ENCODE measurements at places on chromosomes 2 and 18.
A peak's percentile ranks its signal among the peaks of the same experiment; 100 is the strongest.

DNA sequence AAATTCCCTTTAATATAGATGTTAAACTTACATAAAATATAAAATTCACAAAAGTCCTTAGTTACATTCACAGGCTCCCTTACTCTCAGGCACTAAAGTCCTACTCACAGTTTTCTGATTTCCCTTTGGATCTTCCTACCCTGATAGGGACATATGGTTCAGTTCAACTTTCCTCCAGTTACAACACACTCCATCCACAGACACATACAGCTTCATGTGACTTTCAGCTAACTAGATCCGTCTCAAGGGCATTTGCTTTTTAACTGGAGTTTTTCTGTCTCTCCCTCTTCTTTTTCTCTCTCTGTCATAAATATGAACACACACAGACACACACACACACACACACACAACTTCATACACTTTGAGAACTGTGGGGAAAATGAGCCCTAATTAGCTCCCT lies 419.2 kb downstream of the LRP1B start:
- DNase-seq = no peak

DNA sequence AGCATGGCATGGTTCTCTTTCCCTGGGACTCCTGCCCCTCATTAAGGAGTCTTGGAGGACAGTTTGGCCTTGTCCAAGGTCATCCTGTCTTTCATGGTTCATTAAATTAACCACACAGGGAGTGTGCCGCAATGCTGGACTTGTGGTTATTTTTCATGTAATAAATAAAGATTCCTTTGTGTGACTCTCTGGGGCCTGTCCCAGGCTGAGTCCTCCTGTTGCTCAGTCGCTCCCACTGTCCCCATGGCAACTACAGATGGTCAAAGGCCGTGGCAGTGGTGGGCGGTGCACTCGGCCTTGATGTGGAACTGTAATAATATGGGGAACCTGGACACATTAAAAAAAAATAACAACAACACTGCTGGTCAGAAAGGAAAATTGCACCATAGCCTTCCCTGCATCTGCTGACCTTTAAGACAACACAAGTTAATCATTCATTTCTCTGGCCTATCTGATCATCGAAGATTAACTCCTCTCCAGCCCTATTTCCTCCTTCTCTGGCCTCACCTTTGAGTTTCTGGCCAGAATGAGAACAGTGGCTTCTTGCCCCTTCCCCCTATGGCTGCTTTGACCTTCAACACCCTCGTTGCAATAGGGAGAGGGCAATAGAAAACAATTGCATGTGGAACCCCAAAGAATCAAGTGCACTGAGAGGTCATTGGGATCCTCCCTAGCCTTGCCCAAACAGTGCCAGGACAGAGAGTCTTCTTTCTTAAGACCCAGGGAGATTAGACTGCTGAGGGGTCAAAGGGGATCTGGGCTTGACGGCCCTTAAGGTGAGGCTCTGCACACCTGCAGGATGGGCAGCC lies 44.7 kb downstream of the PSD4 start:
- no peak for DNase-seq

- DNase-seq = no peak
Observed at GRCh38 chr2:133838642-133839365, 270.5 kb upstream of the NCKAP5 start.

- no peak for DNase-seq
Observed at GRCh38 chr2:23096906-23097602, 287.9 kb upstream of the KLHL29 start.

DNA sequence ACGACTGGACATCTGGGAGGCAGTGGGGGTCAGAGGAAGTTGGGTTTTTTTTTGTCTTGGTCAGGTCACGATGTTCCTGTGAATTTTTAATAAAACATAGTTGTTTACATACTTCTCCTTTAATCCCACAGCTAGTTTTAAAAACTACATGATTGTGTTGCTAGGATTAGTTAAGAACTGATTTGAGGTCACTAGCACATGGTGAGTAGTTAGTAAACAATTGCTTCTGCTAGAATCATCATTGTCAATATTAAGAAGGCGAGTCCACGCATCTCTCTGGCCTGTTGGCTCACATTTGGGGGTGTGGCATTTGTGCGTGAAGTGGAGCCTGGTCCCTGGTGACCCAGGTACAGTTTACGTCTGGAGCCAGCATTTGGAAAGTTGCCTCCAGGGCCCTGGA lies 59.4 kb downstream of the AGAP1 start:
- no peak for DNase-seq

- no peak for DNase-seq
Observed at GRCh38 chr2:168567836-168568235, 111.8 kb downstream of the CERS6 start.

GRCh38 chr2:10889651-10890215 lies 22.0 kb upstream of the KCNF1 start:
- no peak for DNase-seq

- DNase-seq = no peak
Observed at GRCh38 chr2:174588463-174588862, 9.1 kb downstream of the WIPF1 start.

- DNase-seq = no peak
Observed at GRCh38 chr2:33785201-33786106, 186.4 kb upstream of the FAM98A start.

- DNase-seq = no peak
Observed at GRCh38 chr2:37231241-37232130, at the start of the genes CEBPZ and NDUFAF7. Gene CEBPZ (minus strand): TSS chr2:37231596. CDS start chr2:37231567, 29 bp downstream. Gene NDUFAF7 (plus strand): TSS chr2:37231658. CDS start chr2:37231706, 48 bp downstream.

GRCh38 chr2:55419233-55419678 lies 400 bp downstream of the CCDC88A start:
- DNase-seq = no peak

DNA sequence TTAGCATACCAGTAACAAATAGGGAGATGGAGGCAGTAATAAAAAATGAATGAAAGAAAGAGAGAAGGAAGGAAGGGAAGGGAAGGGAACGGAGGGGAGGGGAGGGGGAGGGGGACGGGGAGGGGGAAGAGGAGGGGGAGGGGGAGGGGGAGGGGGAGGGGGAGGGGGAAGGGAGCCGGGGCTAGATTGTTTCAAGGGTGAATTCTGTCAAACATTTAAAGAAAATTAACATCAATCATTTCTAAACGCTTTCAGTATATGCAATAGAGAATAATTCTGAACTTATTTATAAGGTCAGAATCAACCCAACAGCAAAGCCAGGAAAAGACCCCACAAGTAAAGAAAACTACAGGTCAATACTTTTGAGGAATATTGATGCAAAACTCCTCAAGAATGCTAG lies 858.8 kb upstream of the GYPC start:
- no peak for DNase-seq

GRCh38 chr2:209900638-209901037 lies 101.8 kb upstream of the RPE start:
- DNase-seq = no peak

DNA sequence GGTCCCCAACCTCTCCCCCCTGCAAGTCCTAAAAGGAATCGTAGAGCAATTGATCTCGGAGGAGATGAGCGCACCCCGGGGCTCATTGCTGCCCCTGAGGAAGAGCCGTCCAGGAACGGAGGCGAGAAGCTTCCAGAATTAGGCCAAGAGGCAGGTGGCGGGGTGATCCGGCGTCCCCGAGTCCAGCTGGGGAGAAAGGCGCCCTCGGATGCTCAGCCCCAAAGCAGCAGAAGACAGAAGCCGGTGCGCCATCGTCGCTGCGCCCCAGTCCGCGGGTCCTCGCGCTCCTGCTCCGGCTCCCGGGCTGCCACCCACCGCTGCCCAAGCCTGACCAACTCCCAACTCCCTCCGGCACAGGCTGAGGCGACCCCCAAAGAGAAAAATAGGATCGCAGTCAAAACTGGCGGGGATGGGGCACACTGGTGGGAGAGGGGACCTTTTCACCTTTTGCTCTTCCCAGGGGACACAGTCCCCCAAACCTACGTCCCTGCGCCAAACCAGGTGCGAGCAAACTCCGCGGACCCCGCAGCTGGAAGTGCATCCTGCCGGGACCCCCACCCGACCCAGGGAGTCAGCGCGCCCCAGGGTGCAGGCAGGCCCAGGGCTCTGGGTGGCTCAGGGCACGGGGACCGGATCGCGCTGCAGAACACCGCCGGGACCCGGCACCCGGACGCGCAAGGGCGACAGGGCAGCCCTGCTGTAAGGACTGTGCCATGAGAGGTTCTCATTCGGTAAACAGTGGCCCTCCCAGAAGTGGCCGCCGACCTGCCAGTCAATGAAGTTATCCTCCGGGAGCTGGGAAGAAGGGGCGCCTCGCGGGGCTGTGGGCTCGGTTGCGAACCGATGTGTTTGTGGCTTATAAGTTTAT lies 8.4 kb upstream of the MEIS1 start:
- no peak for DNase-seq

DNA sequence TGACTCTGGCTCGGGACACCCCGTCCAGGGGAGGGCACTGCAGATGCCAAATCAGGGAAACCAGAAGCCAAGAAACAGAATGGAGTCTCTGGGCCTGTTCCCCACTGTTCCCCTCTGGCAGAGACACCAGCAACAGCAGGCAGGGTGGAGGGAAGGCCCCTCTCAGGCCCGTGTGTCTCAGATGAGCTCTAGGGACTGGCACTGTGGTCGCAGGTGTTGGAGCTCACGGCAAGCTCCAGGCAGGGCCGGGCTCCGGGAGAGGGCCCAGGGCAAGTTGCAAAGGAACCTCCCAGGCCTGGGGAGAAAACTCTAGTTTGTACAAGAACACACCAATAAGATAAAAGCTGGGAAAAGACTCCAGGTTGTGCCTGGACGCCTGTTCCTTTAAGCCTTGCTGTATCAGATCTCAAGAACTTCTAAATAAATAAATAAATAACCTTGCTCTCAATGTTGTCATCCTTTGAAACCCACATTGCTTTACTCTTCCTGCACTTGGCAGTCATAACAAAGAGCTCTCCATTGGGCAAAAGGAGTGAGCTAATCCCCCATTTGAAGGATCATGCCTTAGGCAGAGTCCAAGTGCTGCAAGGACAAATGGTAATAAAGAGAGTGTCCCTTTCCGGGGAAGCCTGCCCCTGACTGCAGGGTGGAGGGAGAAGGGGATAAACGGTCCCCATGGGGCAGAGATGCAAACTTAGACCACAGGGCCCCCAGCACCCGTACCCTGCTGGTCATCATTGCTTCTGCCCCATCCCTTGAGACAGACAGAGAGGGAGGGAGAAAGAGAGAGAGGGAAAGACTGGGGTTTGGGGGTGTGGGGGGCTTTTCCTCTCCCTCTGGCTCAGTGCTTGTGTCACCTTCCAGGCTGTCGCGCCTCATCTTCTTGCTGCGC lies 33.3 kb downstream of the CNGA3 start:
- no peak for DNase-seq

GRCh38 chr18:36187193-36187825 lies at the start of gene MOCOS:
Gene MOCOS (plus strand): TSS chr18:36187497. CDS start chr18:36187540, 43 bp downstream.
- peak; percentile 20 for DNase-seq

- no peak for DNase-seq
Observed at GRCh38 chr2:30530346-30530745, 83.3 kb downstream of the LCLAT1 start.

DNA sequence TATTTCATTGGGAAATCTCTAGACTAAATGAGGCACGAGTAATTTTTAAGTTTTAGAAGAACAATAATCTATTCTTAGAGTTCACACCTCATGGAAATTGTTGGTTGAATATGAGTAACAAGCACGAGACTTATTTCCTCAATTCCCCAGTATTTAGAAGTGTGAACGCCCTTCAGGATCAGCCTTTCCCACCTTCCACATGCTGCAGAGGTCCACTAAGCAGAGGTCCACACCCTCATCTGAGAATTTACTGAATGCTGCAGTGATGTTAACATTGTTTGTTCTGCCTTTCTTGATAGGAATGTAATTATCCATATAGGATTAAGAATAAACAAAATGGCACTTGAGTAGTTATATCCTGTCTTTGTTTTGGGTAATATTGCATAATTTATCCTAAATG lies 41.8 kb downstream of the LTBP1 start:
- no peak for DNase-seq

- no peak for DNase-seq
Observed at GRCh38 chr2:215000721-215001120, 137.7 kb downstream of the ABCA12 start.

DNA sequence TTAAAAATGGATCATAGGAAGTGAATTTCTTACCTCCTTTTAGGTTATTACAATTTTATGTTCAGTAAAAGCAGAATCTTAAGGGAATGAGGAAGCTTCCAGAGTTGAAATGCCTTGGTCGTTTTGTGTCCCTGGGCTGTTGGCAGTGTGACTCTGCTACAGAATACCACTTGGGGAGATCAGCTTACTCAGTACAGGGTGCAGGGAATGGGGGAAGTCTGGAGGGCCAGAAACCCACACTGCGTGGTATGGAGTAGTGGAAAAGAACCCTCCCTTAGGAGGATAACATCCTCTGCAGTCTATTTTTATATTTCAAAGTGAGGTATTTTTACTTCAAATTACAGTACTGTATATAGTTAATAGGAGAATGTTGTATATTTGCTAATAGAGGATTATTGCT lies 51.1 kb downstream of the R3HDM1 start:
- DNase-seq = no peak

DNA sequence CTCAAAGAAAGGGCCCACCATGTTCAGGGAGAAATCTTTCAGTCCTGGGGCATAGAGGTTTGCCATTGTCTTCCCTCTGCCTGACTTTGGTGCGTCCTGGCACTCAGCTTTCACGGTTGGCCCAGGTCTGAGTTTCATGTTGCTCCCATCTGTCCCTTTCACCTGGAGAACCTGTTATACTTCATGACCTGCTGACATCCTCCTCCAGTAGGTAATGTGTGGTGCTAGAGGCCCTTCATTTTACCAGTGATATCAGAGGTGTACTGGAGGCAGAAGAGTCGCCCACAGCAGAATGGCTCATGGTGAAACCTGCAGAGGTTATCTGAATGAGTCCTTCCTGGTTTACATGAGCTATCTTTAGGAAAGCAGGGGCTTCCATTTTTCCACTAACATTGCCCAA lies 128.8 kb upstream of the DLX2 start:
- DNase-seq = no peak

GRCh38 chr2:86768189-86768949 lies 22.3 kb downstream of the CD8A start:
- DNase-seq = no peak

DNA sequence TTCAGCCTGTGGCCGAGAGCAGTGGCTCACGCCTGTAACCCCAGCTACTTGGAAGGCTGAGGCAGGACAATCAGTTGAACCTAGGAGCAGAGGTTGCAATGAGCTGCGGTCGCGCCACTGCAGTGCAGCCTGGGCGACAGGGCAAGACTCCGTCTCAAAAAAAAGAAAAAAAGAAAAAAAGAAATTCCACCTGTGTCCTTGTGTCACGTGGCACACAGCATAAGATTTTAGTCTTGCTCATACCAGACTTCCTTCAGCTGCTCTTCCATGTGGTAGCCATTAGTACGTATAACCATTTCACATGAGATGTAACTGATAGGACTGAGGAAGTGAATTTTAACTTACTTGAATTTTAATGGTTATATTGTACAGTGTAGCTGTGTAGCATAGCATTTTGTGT lies 4.0 kb downstream of the NOP58 start:
- DNase-seq = no peak

GRCh38 chr2:179715196-179715595 lies 146.2 kb downstream of the ZNF385B start:
- no peak for DNase-seq

All from cortex of kidney (tissue), 1 donor.